Foreskin keratinocyte (primary cell): ENCODE measurements at places on chromosomes 2 and 18.
A peak's percentile ranks its signal among the peaks of the same experiment; 100 is the strongest.

DNA sequence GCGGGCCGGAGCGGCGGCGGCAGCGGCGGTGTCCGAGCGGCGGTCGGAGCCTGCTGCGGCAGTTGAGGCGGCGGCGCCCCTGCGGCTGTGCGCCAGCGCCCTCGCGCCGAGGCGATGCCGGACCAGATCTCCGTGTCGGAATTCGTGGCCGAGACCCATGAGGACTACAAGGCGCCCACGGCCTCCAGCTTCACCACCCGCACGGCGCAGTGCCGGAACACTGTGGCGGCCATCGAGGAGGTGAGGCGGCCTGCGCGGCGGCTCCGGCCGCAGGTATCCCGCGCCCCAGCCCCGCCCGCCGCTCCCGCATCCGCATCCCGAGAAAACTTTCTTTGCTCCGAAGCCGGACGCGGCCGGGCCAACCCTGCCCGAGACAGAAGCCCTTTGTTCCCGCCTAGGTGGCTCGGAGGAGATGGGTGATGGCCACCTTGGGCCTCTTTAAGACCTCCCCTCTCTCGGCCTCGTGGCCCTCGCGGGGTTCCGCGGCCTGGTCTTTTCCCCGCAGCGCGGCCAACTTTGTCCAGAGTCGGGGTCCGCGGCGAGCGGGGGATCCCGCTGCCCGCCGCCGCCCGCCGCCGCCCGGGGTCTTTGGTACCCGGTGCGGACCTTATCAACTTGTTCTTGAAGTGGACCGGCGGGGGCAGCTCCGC, 504 bp downstream of the ASAP2 start:
- no peak for DNase-seq

DNA sequence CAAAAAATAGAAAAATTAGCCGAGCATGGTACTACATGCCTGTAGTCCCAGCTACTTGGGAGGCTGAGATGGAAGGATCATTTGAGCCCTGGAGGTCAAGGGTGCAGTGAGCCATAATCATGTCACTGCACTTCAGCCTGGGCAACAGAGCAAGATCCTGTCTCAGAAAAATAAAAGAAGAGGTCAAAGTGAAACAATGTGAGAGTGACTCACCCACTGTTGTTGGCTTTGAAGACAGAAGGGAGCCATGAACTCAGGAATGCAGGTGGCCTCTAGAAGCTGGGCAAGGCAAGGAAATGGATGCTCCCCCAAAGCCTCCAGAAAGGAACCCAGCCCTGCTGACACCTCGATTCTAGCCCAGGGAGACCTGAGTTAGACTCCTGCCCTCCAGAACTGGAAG, 3.7 kb upstream of the TMEM214 start:
- no peak for DNase-seq

- no peak for DNase-seq
Measured at GRCh38 chr2:12202313-12203075, 456.1 kb downstream of the LPIN1 start.

GRCh38 chr18:62942578-62942977, 227.2 kb downstream of the PHLPP1 start:
- DNase-seq = peak; percentile 50

DNA sequence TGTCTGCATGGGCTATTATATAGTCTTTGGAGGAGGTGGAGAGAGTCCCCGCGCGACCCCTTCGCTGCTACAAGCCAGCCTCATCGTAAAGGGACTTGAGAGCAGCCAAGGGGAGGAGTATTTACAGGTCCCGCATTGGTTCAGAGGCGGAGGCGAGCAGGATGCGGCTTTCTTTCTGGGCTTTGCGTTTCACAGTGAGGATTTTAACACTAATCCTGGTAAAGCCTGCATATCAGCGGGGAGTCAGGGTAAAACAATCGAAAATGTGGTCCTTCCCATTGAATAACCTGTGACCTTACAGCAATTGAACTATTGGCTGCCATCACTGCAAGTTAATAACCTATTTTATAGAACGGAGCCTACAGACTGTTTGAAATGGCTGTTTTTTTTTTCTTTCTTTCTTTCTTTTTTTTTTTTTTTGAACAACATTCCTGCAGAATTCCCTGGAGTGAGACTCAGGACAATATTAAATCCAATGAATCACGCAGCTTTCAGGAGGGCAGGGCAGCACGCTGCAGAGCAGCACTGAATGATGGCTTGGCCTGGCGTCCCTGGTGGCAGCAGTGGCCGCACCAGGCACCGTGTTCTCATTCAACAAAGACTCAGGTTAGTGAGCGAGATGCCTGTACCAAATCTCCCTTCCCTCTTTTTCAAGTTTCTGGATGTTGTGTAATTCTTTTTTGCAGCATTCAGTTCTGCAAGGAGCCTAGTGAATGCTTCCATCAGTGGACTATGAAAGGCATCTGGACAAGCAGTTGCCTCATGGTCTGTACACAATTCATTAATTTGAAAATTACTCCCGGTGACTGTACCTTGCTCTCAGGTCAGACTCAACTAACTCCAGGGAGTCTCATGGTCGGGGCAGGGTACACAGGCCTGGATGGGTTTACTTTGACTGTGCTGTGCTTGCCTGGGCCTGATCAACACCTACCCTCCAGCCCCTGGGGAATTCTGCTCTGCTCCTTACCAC, 19.8 kb downstream of the SMIM21 start:
- no peak for DNase-seq

GRCh38 chr2:67798541-67799160, 264.2 kb downstream of the C1D start:
- DNase-seq = no peak

DNA sequence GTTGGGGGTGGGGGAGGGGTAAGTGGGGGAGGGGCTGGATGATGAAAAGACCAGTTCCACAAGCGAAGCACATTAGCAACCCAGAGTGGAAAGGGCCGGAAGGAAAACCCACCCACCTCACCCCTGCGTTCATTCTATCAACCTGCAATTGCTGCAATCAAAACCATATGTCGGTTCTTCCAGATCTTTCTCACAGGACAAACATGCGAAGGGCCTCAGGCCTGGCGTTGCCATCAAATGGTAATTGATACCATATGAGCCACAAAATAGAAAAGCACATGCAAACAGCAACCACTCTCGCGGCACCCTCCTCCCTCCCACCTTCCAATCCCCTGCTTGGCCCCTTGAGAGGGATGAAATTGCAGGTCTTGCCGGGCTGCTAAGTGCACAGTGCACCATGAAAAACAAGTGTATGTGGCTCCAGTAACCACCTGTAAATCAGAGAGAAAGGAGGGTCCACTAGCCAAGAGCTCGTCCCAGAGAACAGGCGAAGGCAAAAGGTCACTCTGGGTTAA, 287.5 kb downstream of the TCF4 start:
- no peak for DNase-seq

DNA sequence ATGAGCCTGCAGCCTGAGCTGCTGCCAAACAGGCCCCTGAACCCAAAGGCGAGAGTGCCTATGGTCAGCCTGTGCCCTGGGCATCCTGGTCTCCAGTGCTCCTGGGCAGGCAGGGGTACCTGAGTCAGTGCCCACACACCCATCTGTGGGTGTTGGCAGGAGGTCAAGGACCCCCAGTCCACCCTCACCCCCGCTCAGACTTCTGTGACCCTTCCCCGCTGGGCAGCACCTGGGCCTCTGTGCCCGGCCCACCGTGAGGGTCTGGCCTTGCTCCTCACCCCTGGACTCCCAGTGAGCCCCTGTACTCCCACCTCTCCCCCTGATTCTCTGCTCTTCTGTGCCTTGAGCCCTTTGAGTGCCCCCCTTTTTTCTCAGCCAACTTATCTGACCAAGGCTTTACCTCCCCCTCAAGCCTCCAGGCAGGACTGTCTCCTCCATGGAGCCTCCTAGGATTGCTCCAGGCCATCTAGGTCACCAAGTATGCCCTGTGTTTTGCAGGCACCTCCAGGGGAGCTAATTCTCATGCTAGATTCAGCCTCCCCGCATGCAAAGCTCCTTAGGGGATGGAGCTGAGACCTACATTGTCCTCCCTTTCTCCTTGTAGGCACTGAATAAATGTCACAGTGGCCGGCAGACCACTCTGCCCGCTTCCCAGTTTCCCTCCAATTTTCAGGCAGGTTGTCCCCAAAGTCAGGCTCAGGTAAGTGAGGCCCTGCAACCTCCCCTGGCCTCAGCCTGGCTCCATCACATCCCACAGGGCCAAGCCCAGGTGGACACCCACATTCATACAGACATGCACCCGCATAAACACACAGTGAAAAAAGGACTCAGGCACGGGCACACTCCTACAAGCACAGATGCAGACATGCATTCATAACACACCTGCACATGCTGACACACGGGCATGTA, 21.9 kb upstream of the PTMA start:
- DNase-seq = no peak

GRCh38 chr2:170250584-170250983, 72.6 kb downstream of the MYO3B start:
- DNase-seq = no peak

GRCh38 chr2:152581360-152581759, 135.9 kb downstream of the PRPF40A start:
- no peak for DNase-seq

- DNase-seq = no peak
Measured at GRCh38 chr2:30255026-30255425, 23.7 kb downstream of the LBH start.

- DNase-seq = no peak
Measured at GRCh38 chr2:206232287-206233035, 42.0 kb upstream of the ZDBF2 start.

DNA sequence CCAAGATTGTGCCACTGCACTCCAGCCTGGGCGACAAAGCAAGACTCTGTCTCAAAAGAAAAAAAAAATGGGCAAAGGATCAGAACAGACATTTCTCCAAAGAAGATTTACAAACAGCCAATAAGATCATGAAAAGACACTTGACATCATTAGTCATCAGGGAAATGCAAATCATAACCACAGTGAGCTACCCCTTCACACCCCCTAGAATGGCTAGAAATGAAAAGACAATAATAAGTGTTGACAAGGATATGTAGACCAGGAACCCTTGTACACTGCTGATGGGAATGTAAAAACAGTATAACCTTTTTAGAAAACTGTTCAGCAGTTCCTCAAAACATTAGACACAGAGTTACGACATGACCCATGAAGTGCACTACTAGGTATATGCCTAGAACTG, 18.4 kb upstream of the MTERF4 start:
- no peak for DNase-seq

DNA sequence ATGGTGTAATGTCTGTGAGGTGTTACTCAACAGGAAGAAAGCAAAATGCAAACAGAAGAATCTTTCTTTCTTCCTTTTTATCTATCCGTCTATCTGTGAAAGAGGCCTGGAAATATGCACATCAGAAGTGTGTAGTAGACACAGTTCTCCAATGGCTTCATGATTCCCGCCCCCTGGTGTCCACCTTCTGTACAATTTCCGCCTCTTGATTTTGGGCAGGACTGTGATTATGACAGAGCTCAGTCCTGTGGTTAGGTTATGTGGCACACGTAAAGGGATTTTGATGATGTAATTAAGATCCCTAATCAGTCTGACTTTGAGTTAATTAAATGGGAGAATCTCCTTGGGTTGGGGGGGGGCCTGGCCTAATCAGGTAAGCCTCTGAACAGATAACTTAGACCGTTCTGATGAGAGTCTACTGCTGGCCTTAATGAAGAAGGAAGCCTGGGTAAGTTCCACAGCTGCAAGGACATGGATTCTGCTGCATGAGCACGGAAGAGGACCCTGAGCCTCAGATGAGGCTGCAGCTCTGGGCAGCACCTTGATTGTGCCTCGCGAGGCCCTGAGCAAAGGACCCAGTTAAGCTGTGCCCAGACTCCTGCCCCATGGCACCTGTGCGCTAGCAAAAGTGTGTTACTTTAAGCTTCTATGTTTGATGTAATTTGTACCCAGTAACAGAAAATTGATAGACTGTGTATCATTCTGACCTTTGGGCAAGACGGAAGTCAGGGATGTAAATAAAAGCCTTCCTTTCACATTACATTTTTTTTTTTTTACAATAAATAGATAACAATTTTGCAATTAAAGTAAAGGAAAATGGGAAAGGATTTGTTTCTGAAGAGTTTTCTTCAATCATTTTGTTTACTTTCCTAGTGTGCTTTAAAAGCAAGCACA, 11.3 kb upstream of the KCNF1 start:
- no peak for DNase-seq

DNA sequence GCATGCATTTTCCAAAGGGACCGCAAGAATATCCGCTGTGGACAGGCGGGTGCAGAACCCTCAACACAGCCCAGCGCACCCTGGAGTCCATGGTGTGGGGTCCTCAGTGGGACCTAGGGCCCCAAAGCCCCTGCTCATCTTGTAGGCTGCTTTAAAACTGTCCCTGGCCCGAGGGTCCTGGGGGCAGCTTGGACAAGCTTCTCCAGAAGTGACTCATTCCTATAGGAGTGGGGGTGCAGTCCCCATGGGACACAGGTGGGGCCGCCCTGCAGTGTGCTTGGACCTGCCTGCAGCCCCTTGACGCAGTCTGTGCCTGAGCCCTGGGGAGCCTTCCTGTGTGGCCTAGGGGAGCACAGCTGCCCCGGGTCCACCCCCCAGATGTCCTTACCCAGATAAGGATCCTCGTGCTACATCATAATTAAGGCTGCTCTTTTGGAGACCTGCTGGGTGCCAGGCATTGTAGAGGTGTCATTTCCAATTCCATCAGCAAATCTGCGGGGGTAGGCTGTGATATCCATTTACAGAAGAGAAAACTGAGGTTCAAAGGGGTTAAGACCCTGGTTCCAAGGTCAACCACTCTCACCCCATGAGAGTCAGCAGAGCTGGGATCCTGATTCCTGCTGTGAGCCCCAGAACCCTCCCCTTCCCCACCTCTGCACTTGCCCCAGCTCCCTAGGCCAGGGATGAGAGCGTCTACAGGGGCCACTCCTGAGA, 1.7 kb upstream of the HS6ST1 start:
- DNase-seq = no peak

DNA sequence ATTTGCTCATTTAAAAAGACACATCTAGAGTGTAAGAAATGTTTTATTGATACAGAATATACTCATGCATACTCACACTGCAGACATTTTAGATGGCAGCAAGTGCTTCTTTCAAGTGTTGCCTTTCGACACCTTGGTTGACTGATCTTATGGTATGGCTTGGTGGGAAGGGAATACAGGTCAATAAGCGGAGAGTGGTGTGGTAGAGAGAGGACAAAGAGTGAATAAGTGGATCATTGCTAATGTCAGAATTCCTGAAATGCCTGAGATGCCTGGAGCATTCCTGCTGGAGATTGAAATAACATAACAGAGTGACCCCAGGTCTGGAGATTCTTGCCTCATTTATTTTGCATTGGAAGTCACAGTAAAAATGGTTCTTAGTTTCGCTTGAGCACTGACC, 76.7 kb downstream of the RND3 start:
- no peak for DNase-seq

- no peak for DNase-seq
Measured at GRCh38 chr2:69119104-69119894, 106.3 kb downstream of the ANTXR1 start.

- DNase-seq = no peak
Measured at GRCh38 chr2:239026711-239027361, 179.0 kb downstream of the TWIST2 start.

DNA sequence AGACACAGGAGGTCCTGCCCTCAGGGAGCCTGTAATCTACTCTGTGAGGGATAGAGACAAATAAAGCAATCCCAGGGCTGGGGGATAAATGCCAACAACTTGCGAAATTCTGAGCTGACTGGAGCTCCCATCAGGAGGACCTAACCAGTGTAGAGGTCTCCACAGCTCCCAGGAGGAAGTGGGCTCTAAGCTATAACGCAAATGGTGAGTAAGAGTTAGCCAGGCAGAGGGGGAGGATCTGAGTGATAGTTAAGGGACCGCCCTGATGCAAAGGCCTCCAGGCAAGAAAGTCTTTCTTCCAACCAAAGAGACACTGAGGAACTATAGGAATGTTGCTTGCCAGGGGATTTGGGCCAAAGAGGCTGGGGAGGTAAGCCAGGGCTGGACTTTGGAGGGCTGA, 16.0 kb upstream of the ZNF532 start:
- peak; percentile 99 for DNase-seq
